ENCODE measurements at places on chromosomes 11 and 22.

DNA sequence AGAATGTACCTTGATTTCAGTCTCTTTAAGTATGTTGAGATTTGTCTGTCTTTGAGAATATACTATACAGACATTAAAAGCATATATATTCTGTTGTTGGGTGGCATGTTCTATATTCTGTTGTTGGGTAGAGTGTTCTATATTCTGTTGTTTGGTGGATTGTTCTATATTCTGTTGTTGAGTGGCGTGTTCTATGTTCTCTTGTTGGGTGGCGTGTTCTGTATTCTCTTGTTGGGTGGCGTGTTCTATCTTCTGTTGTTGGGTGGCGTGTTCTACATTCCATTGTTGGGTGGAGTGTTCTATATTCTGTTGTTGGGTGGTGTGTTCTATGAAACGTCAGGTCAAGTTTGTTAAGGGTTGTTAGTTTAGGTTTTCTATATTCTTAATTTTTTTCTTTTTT, 27.1 kb upstream of the CTTN start:
- no peak for DNase-seq

- DNase-seq = no peak
These were observed 54.6 kb upstream of the OR5P2 start for GRCh38 chr11:7851391-7851790.

DNA sequence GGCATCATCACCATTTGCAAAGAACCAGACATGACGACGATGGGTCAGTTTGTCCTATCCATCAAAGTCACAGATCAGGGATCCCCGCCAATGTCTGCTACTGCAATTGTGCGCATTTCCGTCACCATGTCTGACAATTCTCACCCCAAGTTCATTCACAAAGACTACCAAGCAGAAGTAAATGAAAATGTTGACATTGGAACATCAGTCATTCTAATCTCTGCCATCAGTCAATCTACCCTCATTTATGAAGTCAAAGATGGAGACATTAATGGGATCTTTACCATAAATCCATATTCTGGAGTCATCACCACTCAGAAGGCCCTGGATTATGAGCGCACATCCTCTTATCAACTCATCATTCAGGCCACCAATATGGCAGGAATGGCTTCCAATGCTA, 171.6 kb upstream of the MTNR1B start:
- DNase-seq = no peak

DNA sequence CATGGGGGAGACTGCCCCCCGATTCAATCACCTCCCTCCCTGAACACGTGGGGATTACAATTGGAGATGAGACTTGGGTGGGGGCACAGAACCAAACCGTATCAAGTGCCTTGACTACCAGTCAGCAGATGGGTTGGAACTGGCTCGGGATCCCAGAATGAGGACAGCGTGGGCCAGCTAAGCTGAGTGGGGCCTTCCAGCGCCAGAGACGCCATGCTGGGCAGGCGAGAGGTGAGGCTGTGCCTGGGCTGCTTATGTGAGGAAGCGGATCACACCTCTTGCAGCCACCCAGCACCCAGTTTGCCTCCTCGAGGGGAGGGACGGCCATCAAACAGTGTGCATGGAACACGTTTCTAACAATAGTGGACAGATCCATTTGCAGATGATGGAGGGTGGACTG, 195.1 kb downstream of the TBC1D22A start:
- DNase-seq = no peak

DNA sequence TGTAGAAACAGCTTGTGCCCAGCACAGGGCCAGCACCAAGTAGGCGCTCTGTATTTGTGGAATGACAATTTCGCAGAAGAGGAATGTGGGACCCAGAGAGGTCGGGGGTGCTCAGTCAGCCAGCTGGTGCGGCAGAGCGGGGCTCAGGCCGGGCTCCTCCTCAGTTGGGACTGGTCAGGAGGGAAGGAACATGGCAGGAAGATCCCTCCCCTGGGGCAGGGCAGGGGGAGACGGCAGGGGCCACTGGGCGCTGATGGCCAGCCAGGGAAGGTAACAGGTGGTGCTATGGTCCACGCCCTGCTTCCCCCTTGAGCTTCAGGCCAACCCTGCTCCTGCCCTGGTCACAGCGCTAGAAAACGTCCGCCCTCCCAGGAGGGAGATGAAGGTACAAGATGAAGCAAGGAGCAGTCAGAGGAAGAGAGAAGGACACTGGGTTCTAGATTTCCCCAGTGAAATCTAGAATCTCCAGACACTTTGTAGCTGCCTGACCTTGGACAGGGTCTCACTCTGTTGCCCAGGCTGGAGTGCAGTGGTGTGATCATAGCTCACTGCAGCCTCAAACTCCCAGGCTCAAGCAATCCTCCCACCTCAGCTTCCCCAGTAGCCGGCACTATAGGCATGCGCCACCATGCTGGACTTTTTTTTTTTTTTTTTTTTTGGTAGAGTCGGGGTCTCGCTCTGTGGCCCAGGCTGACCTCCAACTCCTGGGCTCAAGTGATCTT, 13.5 kb upstream of the SPI1 start:
- no peak for DNase-seq

GRCh38 chr22:33865996-33866395, 54.3 kb downstream of the LARGE1 start:
- no peak for DNase-seq

GRCh38 chr11:125381499-125382044, 114.5 kb downstream of the FEZ1 start:
- no peak for DNase-seq

DNA sequence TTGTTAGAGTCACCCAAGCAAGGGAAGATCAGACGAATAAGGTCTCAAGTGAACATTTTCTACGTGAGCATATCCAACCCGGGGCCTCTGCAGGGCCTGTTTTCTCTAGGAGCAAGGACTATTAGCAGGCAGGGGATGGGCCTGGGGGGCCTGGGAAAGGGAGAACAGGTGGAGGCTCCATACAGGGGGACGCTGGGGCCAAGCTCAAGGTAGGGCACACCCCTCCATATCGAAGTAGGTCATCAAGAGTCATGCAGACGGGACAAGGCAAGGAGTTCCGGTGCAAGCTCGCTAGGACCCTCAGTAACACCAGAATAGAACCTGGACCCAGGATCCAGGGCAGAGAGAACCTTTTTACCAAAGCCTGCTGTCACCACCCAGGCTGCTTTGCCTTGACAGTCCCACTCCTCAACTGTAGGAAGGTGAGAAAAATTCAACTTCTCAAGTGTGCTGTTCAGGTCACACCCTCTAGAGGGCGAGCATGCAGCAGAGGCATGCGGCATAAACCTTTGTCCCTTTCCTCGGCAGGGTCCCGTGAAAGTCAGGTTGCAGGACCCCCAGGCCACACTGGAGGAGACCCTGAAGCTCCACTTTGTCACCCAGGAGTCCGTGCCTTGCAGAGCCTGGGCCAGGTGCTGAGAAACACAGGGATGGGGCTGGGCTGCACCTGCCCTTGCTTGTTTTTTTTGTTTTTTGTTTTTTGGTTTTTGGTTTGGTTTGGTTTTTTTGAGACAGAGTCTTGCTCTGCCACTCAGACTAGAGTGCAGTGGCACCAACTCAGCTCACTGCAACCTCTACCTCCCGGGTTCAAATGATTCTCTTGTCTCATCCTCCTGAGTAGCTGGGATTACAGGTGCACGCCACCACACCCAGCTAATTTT, 8.6 kb upstream of the APOBEC3B start:
- no peak for DNase-seq

- no peak for DNase-seq
These were observed 68.3 kb upstream of the NAV2 start for GRCh38 chr11:19644316-19644715.

- DNase-seq = no peak
These were observed 79.5 kb downstream of the PIWIL3 start for GRCh38 chr22:24695060-24695459.

GRCh38 chr11:95398437-95399112, 167.6 kb upstream of the SESN3 start:
- DNase-seq = no peak

- no peak for DNase-seq
These were observed 1.9 kb upstream of the MPZL2 start for GRCh38 chr11:118265954-118266353.

- no peak for DNase-seq
These were observed 8.9 kb downstream of the SLC15A3 start for GRCh38 chr11:60942970-60943565.

DNA sequence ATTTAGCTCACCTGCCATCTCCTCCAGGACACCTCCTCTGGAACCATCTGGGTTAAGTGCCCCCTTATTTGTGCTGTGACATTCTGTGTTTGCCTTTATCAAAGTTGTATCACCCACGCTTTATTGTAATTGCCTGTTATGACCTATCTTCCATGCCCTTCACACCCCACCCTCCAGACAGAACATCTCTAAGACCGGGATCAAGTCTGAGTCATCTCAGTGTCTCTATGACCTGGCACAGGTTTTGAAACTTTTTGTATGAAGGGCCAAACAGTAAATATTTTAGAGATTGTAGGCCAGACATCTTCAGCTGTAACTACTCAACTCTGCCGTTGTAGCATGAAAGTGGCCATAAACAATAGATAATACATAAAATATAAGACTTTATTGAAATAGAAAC, 161.8 kb downstream of the SPON1 start:
- DNase-seq = no peak

GRCh38 chr11:59152312-59152951, 9.8 kb downstream of the FAM111A start:
- no peak for DNase-seq

- no peak for DNase-seq
These were observed 48.8 kb upstream of the YWHAH start for GRCh38 chr22:31895411-31896123.

DNA sequence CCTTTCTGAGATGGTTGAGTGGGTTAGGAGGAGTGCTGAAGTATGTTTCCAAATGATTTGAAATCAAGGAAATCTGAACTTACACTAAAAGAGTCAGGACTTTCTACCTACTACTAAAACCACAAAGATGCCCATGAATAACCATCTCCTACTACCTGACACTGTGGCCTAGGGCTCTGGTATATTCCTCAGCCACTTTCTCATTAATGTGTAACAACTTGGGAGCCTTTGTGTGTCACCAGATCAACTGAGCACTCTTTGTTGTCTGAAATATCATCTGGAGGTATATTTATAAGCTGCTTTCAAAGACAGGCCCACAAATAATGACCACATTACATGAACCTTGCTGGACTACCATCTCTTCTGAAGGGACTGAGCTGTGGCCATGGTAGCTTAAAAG, 43.9 kb downstream of the RELT start:
- DNase-seq = no peak

DNA sequence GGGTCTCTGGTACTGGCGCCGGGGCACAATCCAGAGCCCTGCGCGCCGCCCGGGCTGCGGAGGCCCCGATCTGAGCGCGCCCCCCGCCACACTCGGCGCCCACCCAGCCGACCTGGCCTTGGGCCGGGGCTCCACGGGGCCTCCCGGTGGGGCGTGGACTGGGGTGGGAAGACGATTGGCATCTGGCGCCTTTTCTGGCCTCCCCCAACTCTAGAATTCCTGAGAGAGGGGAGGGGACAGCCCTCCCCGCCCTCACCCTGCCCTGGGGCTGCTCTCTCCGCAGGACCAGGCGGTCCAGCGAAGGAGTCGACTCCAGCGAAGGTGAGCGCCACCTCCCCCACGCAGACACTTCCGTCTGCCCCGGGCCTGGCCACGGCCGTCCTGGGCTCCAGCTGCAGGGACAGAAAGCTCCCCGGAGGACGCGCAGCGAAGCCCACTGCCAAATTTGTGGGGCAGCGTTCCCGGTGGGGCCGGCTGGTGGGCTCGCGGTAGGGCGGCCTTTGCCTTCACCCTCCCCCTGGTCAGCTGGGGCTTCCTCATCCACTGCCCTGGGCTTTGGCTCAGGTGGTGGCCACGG, 593 bp downstream of the SSH3 start:
- no peak for DNase-seq

DNA sequence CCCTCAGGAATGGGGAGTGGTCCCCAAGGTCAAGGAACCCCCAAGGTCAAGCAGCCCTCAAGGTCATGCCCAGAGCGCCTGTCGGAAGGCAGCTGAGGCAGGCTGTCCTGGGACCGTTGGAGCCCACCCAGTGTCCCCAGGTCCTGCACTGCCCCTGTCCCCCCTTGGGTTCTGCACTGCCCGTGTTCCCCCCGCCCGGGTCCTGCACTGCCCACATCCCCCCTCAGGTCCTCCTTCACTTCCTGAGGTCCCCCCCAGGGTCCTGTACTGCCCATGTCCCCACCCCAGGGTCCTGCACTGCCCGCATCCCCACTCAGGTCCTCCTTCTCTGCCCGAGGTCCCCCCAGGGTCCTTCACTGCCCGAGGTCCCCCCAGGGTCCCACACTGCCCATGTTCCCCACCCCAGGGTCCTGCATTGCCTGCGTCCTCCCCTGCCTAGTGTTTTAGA, 1073.0 kb downstream of the BRD1 start:
- no peak for DNase-seq

GRCh38 chr11:8828580-8829361, 82.2 kb upstream of the AKIP1 start:
- DNase-seq = no peak
